ENCODE measurements at places on chromosomes 6 and 20.
A peak's percentile ranks its signal among the peaks of the same experiment; 100 is the strongest.

DNA sequence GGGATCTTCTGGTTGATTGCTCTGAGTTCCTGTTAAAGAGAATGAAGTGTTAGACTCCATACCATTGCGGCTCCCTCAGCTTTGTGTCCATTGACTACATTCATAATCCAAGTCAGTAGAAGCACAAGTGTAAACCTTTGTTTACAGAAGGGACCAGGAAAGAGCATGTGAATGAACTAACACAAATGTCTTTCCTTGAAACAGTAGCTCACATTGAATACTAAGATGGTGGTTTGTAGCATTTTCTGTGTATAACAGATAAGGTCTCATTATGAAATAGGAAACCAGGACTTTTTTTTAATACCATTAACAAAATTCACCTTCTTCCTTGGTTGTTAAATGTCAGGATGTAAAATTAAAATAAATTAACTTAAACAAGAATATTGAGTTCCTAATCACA lies 8.4 kb downstream of the STXBP5 start:
- no peak for DNase-seq

- DNase-seq, result no peak
Measured at GRCh38 chr6:95784869-95785268, 207.5 kb downstream of the MANEA start.

GRCh38 chr20:62734326-62734725 lies 25.7 kb downstream of the NTSR1 start:
- DNase-seq, result no peak

GRCh38 chr20:19463597-19463996 lies 251.2 kb downstream of the SLC24A3 start:
- DNase-seq, result no peak

GRCh38 chr6:3023663-3024483 lies 24.2 kb downstream of the NQO2 start:
- peak; percentile 80 for DNase-seq

DNA sequence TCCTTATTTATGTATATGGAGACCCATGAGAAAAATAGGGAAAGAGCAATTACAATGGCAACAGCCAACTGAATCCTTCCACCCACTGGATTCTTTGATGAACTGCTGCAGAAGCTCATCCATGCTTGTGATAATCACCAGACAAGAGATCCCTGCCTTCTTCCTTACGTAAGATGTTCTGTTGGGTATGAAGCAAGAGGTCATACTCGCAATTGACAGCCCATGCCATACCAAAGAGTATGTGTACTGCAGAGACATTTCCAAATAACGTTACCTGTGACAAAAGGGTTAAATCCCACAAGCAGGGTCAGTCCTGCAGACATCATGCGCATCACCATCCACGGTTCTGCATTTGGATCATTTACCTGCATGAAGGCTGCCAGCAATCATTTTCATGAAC lies 27.8 kb downstream of the ELOVL5 start:
- DNase-seq, result no peak

DNA sequence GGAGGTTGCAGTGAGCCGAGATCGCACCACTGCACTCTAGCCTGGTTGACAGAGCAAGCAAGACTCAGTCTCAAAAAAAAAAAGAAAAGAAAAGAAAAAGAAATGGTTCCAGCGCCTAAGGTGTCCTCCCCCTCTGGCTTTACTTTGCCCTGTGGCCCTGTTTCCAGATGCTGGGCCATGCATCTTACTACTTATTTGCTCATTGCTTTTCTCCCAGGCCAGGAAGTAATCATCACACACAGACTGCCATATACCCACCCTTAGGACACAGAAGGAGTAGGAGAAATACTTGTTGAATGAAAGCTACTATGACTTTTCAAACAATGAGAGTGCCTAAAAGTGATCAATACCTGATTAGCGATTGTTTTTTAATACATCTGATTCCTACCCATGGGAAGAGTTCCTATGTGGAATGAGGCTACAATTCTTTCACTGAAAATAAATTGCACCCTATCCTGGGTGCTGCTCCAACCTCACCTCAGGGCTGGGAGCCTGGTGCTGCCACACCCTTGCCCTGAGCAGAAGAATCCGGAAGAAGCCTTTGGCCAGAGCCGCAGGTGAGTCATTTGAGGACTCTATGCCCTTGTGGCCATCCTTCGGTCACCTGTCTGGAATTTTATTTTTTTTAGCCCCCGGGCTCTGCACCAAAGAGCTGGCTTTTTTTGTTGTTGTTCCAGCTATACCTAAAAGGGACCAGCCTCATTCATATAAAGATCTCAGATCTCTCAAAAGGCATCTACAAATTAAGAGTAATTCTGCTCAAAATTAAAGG lies 22.7 kb upstream of the TFAP2C start:
- DNase-seq, result no peak

DNA sequence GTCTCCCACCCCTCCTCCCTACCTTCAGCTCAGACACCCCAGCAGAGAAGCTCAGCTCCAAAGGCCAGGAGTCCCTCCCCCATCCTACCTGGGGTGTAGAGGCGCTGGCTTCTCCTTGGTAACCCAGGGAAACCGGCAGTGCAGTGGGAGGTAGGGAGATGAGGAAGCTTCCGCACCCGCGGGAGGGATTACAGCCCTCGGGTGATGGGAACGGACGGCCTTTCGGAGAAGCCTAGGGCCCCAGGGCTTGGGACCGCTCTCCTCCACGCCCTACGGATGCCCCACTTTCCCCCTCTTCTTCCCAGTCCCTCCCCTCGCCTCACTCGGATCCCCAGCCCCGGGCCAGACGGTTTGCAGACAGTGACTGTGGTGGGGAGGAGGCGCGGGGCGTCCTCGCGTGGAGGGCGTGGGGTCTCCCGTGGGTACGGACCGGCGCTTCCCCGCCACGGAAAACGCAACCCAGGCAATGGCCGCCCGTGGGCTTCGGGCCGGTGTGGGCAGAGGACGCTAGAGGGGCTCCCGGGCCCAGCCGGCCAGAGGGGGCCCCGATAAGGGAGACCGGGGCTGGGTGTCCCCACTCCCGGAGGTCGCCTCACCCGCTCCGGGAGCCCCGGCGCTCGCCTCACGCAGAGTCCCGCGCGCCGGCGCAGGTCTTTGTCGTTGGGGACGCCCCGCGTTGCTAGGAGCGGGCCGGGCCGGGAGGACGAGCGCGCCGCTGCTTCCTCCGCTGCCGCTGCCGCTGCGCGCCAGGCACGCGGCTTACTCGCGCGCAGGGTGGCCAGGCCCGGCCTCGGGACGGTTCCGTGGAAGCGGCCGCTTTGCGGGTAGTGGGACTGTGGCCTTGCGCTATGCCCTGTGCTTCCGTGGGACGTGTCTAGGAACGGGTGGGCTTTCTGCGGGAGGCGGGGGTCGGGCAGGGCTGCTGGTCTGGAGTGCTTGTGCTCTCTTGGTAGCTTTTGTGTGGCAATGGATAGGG lies 15.8 kb downstream of the AARS2 start:
- no peak for DNase-seq
